Hindlimb muscle (tissue), 1 donor: ENCODE measurements at places on chromosomes 12 and 14. TPM values are rescaled to one million over a fixed set of nuclear protein-coding genes. Genes with fewer than 3 reads are reported as not detected.

Gene SYNJ2BP
- polyA plus RNA-seq, result 24.9 TPM

Gene FGD4
- polyA plus RNA-seq, result 21.0 TPM

Gene MYF6
- polyA plus RNA-seq, result 119 TPM

Gene SERPINA10
- not detected for polyA plus RNA-seq

Gene ISM2
- polyA plus RNA-seq, result 0.10 TPM

DNA sequence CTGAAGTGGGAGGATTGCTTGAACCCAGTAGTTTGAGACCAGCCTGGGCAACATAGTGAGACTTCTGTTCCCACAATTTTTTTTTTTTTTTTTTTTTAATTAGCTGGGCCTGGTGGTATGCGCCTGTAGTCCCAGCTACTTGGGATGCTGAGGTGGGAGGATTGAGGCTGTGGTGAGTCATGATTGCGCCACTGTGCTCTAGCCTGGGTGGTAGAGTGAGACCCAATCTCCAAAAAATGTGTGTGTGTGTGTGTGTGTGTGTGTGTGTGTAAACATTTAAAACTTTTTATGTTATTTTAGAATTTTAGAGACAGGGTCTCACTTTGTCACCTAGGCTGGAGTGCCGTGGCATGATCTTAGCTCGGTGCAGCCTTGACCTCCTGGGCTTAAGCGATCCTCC, 6.8 kb downstream of the PPP1R36 start:
- DNase-seq, result no peak

- no peak for DNase-seq
Measured at GRCh38 chr12:65594409-65594808, 229.9 kb upstream of the HMGA2 start.
